ENCODE measurements at places on chromosomes 2 and 18.

DNA sequence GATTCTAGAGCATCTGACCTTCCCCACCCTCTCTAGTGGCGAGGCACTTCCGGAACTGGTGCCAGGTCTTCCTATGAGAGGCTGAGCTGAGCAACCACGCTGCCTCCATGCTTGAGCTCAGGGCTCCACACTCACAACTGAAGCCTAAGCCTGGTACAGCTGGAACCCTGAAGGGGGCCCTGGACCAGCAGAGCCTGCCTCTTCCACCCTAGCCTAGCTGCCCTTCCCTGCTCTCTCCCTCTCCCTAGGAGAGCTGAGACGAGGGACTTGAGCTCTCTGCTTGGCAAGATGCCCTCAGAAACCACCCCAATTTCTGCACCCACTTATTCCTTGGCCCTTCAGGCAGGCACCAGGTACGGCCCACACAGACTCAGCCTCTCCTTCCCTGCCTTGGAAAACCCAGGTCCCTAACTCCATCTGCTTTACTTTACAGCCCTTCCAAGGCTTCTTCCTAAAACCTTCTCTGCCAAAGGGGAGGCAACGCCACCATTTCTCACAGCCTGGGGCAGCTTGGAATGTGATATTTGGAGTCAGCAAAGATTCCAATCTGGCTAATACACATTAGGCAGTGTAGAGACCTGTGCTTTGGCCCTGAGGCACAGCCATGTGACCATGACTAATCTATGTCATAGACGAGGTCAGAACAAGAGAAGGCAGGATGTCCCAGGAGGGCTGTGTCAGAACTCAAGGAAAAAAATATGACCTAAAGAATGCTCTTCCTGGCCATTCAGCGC lies 18.8 kb downstream of the COX7A2L start:
- DNase-seq, result no peak

- no peak for DNase-seq
These were observed 534.8 kb upstream of the CDH7 start for GRCh38 chr18:65215865-65216466.

GRCh38 chr2:121232626-121233265 lies 52.3 kb downstream of the TFCP2L1 start:
- DNase-seq, result peak; percentile 35

GRCh38 chr2:147847746-147848391 lies 3.0 kb downstream of the ACVR2A start:
- no peak for DNase-seq

DNA sequence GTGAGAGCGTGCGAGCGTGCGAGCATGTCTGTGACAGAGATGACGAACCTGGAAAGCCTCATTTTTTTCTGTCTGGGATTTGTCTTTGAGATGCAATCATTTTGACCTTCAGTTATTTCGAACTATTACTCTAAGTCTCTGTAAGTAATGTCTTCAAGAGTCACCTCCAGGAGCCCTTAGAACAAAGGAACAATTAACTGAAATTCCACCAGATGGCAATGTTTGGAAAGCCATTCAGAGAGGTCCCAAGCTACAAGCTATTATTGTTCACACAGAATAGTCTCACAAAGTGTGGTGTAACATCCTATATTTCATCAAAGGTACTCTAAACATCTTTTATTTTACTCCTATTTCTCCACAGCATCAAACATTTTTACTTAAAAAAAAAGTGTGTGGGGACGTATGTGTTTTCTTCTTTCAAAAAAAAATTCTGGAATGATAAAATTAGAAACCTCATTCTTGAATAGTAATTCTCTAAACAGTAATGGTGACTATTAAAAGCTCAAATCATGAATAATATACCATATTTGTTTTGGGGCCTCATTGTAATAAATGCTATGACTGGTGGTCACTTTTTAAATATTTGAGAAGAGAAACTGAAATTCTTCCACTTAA lies 35.1 kb upstream of the MAPRE2 start:
- DNase-seq, result no peak

- no peak for DNase-seq
These were observed 2.9 kb upstream of the TYMS start for GRCh38 chr18:654601-655000.

- no peak for DNase-seq
These were observed 2.3 kb downstream of the MEIS1 start for GRCh38 chr2:66437109-66437690.
